ENCODE measurements at places on chromosomes 3 and 15.

DNA sequence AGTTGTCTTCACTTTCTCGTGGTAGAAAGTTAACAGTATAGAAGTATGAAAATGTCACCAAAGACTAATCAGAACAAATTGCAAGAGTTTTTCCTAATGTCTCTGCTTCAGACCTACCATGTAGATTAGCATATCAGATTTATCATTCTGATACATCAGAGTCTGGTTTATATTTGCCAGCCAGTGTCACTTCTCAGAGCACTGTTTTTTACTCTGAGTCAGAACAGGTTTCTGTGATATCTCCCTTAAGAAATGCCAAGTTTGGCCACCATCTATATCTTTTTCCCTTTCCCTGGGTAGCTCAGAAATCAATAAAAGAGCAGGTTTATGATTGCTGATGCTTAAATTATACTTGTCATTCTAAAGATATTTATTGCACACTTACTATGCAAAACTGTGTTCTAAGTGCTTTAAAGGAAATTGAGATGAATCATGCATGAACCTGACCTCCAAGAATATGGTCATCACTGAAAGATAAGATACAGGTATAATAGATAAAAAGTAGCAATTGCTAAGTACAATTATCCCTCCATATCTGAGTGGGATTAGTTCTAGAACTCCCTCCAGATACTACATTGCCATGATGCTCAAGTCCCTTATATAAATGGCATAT is 672.7 kb upstream of the NAALADL2 start:
- no peak for DNase-seq

DNA sequence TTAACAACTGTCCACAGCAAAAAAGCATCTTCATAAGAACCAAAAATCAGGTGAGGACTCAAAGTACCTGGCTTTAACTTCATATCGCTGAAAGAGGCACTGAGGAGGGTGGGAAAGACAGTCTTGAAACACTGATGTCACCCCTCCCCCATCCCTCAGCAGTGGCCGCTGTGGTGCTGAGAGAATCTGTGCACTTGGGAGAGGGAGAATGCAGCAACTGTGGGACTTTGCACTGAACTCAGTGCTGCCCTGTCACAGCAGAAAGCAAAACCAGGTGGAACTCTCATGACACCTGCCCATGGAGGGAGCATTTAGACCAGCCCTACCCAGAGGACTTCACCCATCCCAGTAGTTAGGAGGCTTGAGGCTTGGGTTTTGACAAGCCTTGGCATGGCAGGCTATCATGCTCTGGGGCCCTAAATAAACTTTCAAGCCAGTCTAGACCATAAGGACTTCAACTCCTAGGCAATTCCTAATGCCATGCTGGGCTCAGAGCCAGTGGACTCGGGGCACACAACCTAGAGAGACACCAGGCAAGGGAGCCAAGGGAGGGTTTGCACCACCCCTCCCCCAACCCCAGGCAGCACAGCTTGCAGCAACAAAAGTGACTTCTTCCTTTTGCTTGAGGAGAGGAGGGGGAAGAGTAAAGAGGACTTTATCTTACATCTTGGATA is 6.1 kb upstream of the ZSCAN2 start:
- no peak for DNase-seq

GRCh38 chr3:111769110-111769991 is 89.7 kb upstream of the PHLDB2 start:
- no peak for DNase-seq

GRCh38 chr3:87350367-87351199 is 74.2 kb upstream of the POU1F1 start:
- no peak for DNase-seq

GRCh38 chr3:144265542-144266100 is 294.0 kb downstream of the DIPK2A start:
- no peak for DNase-seq

GRCh38 chr3:16897254-16897926 is 12.6 kb downstream of the PLCL2 start:
- no peak for DNase-seq

DNA sequence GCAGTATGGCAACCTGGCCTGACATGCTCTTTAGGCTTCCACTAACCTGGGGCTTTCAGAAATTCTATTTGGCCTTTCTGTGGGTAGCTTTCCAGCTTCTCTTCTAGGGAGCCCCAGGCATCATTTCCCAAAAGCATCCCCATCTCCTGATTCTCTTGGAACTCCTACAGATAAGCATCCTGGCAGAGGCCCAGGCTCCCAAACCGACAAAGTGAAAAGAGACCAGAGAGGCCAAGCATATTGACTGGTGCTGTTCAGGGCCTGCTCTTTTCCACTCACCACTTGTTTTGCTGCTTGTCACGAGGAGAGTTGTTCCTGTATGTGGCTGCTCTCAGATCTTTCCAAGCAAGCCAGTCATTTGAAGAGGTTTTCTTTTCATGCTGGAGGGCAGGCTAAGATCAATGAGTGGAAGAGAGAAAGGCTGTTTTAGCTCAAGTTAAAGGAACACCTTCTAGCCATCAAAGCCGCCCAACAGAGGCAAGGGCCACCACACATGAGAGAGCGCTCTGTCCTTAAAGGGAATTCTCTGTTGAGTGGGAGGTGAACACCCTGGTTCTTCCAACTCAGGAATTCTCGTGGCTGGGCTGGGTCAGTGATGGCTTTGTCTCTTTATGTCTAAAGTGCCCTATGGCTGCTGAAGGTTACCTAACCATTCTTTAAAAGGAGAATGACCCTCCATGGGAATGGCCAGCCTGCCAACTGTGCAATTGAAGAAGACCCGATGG is 31.1 kb upstream of the NR2E3 start:
- no peak for DNase-seq

DNA sequence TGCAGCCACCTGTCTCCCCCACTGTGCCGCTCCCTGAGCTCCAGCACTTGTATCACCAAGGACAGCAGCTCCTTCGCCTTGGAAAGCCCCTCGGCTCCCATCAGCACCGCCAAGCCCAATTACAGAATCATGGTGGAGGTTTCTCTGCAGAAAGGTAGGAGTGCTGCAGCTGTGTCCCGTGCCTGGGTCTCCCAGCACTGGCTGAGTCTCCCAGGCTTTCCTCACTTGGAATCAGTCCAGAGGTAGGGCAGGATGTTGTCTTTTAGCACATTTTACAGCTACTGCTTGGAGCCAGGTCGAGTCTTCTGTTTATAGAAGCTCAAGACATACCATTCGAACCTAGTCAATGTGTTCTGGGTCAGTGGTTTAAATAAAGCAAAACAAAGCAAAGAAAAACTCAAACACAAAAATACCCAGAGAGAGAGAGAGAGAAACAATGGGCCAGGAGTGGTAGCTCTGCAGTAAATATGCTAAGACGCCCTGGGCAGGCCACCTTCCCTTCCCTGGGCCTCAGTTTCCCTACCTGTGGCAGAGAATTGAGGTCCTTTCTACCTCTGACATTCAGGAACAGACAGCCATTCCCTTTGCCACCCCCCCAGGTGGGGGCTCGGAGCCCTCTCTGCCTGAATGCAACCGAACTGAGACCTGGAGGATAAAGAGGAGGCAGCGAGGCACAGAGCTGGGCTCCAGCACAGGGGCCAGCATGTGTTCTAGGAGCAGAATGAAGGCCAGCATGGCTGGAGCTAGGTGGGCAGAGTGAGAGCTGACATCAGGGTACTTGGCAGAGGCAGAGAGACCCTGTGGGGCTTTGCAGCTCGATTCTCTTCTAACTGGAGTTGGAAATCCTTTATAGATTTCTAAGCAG is 44.1 kb downstream of the STARD5 start:
- DNase-seq: no peak

DNA sequence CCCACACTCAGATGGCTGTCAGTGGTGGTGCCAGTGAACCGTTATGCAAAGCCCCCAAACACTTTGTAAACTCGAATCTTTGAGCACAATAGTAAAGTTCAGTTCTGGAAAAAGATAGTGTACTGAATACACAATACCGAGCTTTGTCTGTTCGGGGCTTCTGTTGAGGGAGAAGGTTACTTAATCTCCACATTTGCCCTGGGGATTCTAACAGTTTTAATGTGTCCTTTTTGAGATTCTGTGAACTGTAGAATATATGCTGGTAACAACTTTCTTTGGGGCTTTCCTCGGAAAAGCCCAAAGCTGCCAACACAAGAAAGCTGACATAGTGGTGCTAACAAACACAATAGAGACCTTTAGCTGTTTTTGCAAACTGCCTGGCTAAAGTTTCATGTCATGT is 686.5 kb downstream of the ROBO1 start:
- no peak for DNase-seq

- DNase-seq: no peak
Measured at GRCh38 chr3:120092474-120092873, 1.8 kb downstream of the GSK3B start.

GRCh38 chr3:17831366-17831765 is 88.9 kb upstream of the TBC1D5 start:
- DNase-seq: no peak

DNA sequence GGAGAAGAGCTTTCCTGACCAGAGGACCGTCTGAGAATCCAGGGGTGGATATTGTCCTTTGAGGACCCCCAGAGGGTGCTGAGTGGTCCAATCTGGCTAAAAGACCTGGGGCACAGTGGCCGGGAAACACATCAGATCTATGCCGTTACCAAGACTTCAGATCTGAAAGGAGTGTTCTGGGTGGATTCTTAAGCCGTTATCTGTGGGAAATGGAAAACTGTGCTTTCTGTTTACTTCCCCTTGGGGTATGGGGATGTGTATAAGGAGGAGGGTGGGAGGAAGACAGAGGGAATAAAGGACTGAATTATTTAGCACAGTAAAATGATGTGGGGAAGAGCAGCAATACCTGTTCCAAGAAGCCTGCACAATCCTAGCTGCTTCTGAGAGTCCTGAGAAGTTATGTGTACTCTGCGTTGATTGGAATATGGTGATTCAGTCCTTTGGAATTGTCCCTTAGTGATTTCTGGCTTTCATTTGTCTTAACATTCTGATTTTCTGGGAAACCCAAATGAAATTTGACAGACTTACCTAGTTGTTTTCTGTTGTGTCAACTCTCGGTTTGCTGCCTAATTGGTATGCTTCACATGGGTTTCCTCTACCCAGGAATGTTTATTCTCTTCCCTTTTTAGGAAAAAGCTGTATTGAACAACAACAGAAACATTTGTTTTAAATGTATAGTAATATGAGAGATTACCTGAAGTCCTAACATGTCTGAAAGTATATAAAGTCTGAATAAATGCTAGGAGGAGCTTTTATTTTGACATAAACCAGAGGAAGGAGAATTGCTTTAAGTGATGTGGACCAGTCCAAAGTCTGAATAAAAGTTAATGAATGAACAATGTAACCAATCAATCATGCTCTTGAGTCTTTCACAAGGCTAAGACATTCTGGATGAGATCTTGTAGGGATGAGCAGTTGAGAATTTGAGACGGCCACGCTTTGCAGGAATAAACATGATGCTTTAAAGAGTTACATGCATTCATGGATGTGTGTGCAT is 427.1 kb upstream of the C2CD4B start:
- DNase-seq: no peak

- DNase-seq: no peak
Measured at GRCh38 chr3:184570035-184570434, 8.4 kb downstream of the EPHB3 start.

DNA sequence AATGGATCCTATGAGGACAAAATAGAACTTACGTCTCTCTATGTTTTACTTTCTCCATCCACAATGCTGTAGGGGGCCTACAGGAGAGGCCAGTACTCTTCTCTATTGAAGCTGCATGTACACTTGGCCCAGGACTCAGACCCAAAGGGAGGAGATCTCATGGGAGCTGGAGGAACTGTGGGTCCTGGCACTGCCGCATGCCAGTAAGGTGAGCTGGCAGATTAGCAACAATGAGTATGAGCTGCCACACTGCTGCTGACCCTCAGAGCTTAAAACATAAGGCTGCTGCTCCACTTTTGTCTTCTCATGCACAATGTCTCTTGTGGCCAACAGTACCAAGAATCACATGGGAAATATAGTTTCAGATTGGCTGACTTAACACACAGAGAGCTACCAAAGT is 57.8 kb upstream of the TBC1D5 start:
- DNase-seq: no peak

GRCh38 chr3:48157950-48158376 is 30.3 kb downstream of the CDC25A start:
- peak; percentile 4 for DNase-seq

GRCh38 chr3:33803894-33804526 is 5.6 kb downstream of the PDCD6IP start:
- no peak for DNase-seq

DNA sequence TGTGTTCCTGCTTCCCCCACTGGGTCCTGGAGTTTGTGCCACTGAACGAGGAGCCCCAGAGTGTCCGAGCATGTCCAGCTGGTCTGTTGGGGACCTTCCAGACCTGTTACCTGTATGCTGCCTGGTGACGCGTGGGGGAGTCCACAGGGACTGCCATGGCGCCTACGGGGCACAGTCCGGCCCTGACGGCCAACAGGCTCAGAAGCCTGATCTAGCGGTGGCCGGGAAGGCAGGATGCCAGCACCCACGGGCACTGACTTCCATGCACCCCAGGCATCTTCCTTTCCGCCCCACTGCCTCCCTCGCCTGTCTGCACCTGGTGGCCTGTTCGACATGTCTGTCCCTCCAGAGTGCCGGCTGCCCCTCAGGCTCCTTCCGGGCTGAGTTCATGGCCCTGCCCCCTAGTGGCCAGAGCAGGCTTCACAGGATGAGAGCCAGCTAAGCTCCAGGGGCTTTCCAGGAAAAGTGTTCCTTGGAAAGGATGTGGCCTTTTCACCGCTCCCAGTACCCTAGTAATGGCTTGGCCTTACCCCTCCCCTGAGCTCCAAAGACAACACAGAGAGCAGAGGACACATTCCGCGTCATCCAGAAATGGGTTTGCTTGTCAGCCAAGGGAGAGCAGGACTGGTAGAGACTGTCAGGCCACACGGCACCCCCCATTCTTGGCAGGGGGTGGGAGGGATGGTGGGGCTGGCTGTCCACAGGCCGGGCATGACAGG is 35.7 kb downstream of the NGRN start:
- DNase-seq: peak; percentile 22

DNA sequence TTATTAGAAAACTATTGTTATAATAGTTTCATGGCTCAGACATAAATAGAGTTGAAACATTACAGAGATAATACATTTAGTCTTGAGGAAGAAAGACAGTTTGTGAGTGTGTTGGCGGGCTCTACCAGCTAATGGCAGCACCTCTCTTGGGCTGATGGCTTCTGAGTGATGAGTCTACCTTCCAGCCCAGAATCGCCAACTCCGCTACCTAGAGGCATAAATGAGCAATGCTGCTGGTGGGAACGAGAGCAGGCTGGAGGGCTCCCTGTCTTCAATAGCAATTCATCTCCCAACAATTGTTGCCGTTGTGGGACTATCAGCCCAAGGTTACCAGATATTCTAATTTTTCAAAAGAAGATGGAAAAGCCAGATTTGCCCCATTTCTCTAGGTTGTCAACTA is 388.7 kb downstream of the FOXP1 start:
- DNase-seq: no peak
